ENCODE measurements at places on chromosomes 7 and 10. TPM values are rescaled to one million over a fixed set of nuclear protein-coding genes. Genes with fewer than 3 reads are reported as not detected.

- DNase-seq: no peak
- no peaks in the 10 kb centered on the region for H3K36me3 ChIP-seq
- H3K27me3 ChIP-seq: no peaks in the 10 kb centered on the region
- H3K4me1 ChIP-seq: no peaks in the 10 kb centered on the region
These were observed 1461.4 kb downstream of the GATA3 start for GRCh38 chr10:9515922-9516321.

Gene SLC16A12
- polyA plus RNA-seq: 1.5 TPM

Gene CHAT
- not detected for polyA plus RNA-seq

Gene OPALIN
- polyA plus RNA-seq: not detected
